WERI-Rb-1 (cell line): ENCODE measurements at places on chromosomes 7 and 10.

GRCh38 chr10:114068054-114068707, 24.5 kb downstream of the ADRB1 start:
- DNase-seq = no peak

DNA sequence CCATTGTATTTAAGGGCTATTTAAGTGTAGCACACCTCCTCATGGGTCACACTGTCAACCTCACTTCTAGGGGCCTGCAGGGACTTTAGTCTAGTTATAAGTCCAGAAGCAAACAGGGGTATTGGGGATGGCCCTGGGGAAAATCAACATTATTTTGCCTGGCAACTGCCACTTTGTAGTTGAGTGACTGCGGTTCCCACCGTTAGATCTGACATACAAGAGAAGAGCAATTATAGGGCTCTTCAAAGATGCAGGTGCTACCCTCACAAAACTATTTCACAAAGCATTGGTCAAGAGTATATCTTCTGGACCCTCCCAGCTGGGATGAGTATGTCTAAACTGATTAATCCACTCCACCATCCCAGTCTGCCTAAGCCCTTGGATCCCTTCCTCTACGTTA, 133.0 kb upstream of the PCBD1 start:
- no peak for DNase-seq

GRCh38 chr7:132065989-132066603, 509.7 kb upstream of the PODXL start:
- no peak for DNase-seq

- no peak for DNase-seq
Measured at GRCh38 chr7:102101111-102101551, 185.5 kb upstream of the SH2B2 start.

GRCh38 chr10:75514830-75515229, 83.4 kb downstream of the LRMDA start:
- no peak for DNase-seq

- no peak for DNase-seq
Measured at GRCh38 chr7:33868166-33868565, 37.2 kb upstream of the BMPER start.

GRCh38 chr10:101922846-101923245, 79.2 kb upstream of the KCNIP2 start:
- no peak for DNase-seq

GRCh38 chr10:86260564-86260963, 106.0 kb downstream of the GRID1 start:
- no peak for DNase-seq

- DNase-seq = no peak
Measured at GRCh38 chr10:60708666-60709065, 69.6 kb upstream of the CDK1 start.

GRCh38 chr7:107441581-107442422, 28.1 kb upstream of the GPR22 start:
- DNase-seq = no peak
